Tibial nerve (tissue), 4 donors: ENCODE measurements at places on chromosomes 6 and 20.

DNA sequence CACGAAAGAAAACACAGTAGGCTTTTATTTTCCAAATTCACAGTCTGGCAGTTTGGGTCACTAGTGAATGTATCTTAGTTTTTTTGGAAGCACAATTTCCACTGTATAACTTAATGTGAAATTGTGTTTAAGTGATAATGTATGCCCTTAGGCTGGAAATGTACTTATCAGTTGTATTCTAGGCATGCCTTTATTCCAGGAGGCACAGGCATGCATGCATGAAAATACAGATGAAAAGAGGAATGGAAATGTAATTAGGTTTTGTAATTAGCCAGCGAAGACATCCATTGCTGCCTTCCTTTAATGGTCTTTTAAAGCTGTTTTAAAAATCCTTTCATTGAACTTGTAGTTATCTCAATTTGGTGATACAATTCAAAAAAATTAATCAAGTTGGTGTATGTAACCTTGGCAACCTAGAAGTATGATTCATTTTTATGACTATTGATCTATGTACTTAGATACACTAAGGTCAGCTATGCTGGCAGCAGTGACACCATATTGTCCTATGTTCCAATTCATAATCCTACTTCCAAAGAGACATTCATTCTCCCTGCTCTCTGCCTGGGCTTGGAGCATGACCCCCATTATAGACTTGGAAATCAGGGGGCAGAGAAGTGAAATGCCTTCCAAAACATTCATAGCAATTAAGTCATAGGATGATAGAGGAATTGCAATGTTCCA lies 73.1 kb downstream of the SNAP25 start:
- DNase-seq: no peak

- DNase-seq: no peak
These were observed 52.9 kb upstream of the DEFB112 start for GRCh38 chr6:50102676-50103075.

DNA sequence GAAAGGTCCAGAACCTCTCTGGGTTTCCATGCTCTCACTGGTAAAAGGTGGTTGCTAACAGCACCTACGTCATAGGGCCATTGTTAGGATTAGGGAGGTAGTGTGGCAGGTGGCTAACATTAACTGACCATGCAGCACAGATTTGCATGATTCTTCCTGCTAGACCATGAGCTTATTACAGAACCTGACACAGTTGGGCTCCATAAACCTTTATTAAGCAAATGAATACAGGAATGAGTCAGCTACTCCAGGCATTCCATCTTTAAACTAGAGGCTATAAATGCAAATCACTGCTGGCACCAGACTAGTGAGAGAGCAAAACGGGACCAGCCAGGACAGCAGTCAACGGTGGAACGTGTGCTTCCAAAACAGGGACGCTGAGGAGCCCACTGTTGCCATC lies 440.1 kb downstream of the PTPRT start:
- no peak for DNase-seq

DNA sequence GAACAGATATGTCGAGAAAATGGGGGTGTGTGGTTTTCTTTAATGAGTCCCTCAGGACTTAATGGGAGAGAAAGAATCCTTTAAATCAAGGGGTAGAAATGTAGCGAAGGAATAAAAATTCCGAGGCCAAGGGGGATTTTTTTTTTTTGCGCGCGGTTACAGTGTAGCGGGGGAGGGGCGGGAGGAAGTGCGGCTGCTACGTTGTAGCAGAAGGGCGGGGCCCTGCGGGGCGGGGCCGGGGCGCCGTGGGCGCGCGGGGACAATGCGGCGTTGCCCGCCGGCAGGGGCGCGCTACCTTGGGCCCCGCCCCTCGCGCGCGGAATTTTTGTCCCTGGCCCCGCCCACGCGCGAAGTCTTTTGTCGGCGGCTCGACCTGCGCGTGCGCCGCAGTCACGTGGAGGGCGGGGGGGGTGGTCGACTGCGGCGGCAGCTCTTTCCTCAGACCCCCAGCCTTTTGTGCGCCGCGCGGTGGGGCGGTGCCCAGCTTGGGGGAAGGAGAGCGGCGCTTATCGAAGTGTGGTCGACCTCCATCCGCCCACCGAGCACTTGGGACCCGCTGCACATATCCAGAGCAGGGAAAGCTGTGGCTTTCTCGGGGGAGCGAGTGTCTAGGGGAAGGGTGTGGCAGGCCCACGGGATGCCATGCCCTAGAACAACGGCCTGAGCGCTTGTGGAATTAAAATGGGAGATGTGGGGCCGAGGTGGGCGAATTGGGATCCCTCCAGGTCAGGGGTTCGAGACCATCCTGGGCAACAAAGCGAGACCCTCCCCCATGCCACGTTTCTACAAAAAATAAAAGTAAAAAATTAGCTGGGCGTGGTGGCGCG lies 1.3 kb downstream of the TUBB start:
- peak; percentile 84 for DNase-seq

DNA sequence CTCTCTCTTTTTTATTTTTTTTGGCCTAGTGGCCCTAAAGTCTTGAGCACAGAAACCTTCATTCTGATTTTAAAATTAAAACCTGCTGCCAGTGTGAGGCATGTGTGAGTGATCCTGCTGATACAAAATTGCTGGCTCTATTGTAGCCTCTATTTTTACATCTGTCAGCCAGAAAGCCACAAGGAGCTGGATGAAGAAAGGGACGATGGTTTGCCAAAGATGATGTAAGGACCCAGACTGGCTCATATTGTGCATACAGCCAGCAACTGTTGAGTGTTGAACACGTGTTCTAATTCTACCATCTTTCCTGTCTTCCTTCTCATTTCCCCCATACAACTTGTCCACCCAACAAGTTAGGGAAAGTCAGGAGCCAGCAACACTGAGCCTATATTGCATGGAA lies 40.8 kb upstream of the ATXN1 start:
- no peak for DNase-seq

- DNase-seq: no peak
These were observed 2.1 kb downstream of the SERAC1 start for GRCh38 chr6:158165919-158166416.

DNA sequence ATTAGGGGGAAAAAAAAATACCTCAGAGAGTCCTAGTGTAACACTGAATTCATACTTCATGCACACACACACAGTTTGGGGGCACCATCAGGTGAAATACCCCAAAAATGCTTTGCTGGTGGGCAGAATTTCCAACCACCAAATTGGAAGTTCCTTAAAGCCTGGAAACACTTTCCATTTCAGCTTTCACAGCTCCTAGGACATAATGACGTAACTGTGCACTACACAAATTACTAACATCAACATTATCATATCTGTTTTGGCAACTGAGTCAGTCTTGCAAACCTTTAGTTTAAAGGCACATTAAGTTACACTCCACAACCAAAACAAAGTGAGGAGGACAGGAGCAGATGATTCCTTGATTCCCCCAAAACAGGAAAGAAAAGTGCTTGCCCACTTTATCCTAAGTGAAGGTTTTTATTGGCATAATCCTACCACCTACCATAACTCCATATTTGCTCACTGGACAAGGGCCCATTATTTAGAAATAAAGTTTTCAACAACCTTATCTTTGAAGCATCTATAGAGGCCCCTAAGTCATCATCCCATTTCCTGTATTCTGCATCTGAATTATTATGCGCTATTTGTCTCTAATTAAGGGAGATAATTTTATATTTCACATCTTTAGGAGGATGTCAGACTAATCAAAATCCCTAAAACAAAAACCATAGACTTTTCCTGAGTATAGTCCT lies 3.4 kb downstream of the MBOAT1 start:
- no peak for DNase-seq

GRCh38 chr6:85644279-85644762 lies 1.6 kb upstream of the SYNCRIP start:
- no peak for DNase-seq

- no peak for DNase-seq
These were observed 57.3 kb upstream of the MLIP start for GRCh38 chr6:54053881-54054391.

DNA sequence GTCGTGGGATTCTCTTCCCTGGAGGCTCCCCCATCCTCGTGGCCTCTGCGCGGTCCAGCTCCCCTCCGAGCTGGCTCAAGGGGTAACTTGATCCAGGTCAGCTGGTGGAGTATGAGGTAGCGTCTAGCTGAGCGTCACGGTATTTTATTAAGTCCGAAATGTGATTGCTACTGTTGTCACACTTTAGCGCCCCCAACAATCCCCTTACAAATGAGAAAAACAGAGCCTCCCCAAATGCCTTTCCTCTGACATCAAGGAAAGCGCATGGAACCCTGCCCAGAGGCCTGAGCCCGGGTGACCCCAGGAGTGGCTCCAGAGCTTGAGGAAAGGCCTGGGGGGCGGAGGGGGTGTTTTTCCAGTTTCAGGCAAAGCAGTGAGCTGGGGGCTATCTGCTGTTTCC lies 192.4 kb downstream of the ZMYND8 start:
- no peak for DNase-seq

- no peak for DNase-seq
These were observed 979.2 kb upstream of the GJE1 start for GRCh38 chr6:141153563-141153962.

GRCh38 chr20:44914924-44915323 lies 5.1 kb downstream of the PABPC1L start:
- DNase-seq: no peak

- no peak for DNase-seq
These were observed 66.4 kb upstream of the STMND1 start for GRCh38 chr6:17035257-17036064.

GRCh38 chr6:124132256-124132655 lies 328.6 kb downstream of the NKAIN2 start:
- no peak for DNase-seq
